ENCODE measurements at places on chromosomes 1 and 21. TPM values are rescaled to one million over a fixed set of nuclear protein-coding genes. Genes with fewer than 3 reads are reported as not detected.

Gene CASZ1
- total RNA-seq: 30.7 TPM

Gene YY1AP1
- total RNA-seq: 116 TPM

GRCh38 chr1:5613900-5614299 lies 378.3 kb downstream of the NPHP4 start:
- H3K4me1 ChIP-seq: peaks cover 4% of the 10 kb centered on the region
- H3K27ac ChIP-seq: no peak overlapping the region
- H3K27me3 ChIP-seq: no peaks in the 10 kb centered on the region
- DNase-seq: peak; percentile 22
- no peaks in the 10 kb centered on the region for H3K36me3 ChIP-seq

GRCh38 chr1:240808381-240808780 lies 196.4 kb upstream of the GREM2 start:
- no peak for DNase-seq
- H3K27ac ChIP-seq: no peak overlapping the region
- no peaks in the 10 kb centered on the region for H3K27me3 ChIP-seq
- no peak overlapping the region for H3K4me3 ChIP-seq
- no peaks in the 10 kb centered on the region for H3K36me3 ChIP-seq

GRCh38 chr1:94456736-94457135 lies 38.5 kb downstream of the ABCD3 start:
- H3K27ac ChIP-seq: no peak overlapping the region
- H3K36me3 ChIP-seq: peaks cover 18% of the 10 kb centered on the region
- no peaks in the 10 kb centered on the region for H3K27me3 ChIP-seq
- no peak overlapping the region for H3K4me3 ChIP-seq
- H3K4me1 ChIP-seq: no peaks in the 10 kb centered on the region

DNA sequence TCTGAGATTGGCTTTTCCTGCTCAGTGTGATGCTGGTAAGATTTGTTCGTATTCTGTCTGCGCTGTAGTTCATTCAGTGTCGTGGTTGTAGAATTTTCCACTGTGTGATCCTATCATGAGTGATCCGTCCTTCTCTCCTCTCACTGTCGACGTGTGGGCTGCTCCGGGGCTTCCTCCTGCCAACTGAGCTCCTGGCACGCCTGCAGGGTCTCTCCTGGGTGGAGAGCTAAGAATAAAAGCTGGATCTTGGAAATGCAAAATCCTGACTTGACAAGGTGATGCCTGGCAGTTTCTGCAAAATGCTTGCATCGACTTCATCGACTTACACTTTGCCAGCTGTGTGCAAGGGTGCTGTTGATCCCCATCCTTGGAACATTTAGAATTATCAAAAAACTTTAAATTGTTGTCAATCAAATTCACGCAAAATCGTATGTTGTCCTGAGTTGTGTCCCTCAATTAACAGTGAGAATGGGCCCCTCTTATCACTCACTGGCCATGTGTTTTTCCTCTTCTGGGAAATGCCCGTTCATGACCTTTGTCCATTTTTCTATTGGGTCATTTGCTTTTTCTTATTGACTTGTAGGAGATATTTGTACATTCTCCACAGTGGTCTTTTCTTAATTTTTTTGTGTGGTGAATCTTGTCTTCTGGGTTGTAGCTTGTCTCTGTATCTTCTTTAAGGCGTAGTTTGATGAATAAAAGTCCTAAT lies 125.5 kb downstream of the CRYAA start:
- H3K27me3 ChIP-seq: no peaks in the 10 kb centered on the region
- no peaks in the 10 kb centered on the region for H3K36me3 ChIP-seq
- no peak for DNase-seq

- no peak for DNase-seq
- H3K4me1 ChIP-seq: no peaks in the 10 kb centered on the region
- no peaks in the 10 kb centered on the region for H3K27me3 ChIP-seq
- H3K27ac ChIP-seq: no peak overlapping the region
- no peaks in the 10 kb centered on the region for H3K36me3 ChIP-seq
Observed at GRCh38 chr1:18077657-18078215, 29.9 kb upstream of the IGSF21 start.

- H3K36me3 ChIP-seq: no peaks in the 10 kb centered on the region
- no peak overlapping the region for H3K4me3 ChIP-seq
- no peak overlapping the region for H3K27ac ChIP-seq
- no peaks in the 10 kb centered on the region for H3K27me3 ChIP-seq
Observed at GRCh38 chr1:243364330-243364729, 108.5 kb downstream of the SDCCAG8 start.

Gene MROH7
- total RNA-seq: 7.4 TPM

- peaks cover 43% of the 10 kb centered on the region for H3K4me1 ChIP-seq
- peak; percentile 98 for DNase-seq
- H3K36me3 ChIP-seq: no peaks in the 10 kb centered on the region
- H3K4me3 ChIP-seq: no peak overlapping the region
Observed at GRCh38 chr21:46060596-46061061, 37.3 kb upstream of the COL6A2 start.

Gene SPRR2F
- total RNA-seq: 2.5 TPM

Gene RGS13
- total RNA-seq: 0.98 TPM

- DNase-seq: no peak
- no peak overlapping the region for H3K27ac ChIP-seq
- H3K4me3 ChIP-seq: no peak overlapping the region
- no peaks in the 10 kb centered on the region for H3K4me1 ChIP-seq
- H3K27me3 ChIP-seq: no peaks in the 10 kb centered on the region
Observed at GRCh38 chr1:18340787-18341186, 139.9 kb upstream of the KLHDC7A start.

- H3K36me3 ChIP-seq: no peaks in the 10 kb centered on the region
- H3K27ac ChIP-seq: no peak overlapping the region
- no peak overlapping the region for H3K4me3 ChIP-seq
- DNase-seq: no peak
- no peaks in the 10 kb centered on the region for H3K27me3 ChIP-seq
Observed at GRCh38 chr1:88035578-88035977, 648.5 kb upstream of the PKN2 start.

Gene NPL
- 16.2 TPM for total RNA-seq
